ENCODE measurements at places on chromosomes 6 and 20.
A peak's percentile ranks its signal among the peaks of the same experiment; 100 is the strongest.

GRCh38 chr6:105977934-105978504 is 108.1 kb upstream of the PRDM1 start:
- no peak for DNase-seq

DNA sequence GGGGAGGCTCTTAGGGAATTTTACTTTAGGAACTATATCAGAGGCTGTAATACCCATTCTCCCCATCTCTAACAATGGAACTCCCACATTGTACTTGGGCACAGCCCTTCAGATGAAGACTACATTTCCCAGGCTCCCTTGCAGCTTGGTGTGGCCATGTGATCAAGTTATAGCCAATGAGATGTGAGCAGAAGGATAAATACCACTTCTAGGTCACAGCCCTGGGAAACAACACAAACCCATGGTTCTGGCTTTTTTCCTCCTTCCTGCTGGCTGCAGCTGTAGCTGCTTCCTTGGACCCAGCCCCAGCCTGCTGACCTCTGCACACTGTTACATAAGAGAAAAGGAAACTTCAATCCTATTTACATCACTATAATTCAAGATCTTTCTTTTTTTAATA is 445.9 kb upstream of the JARID2 start:
- DNase-seq, result peak; percentile 43

DNA sequence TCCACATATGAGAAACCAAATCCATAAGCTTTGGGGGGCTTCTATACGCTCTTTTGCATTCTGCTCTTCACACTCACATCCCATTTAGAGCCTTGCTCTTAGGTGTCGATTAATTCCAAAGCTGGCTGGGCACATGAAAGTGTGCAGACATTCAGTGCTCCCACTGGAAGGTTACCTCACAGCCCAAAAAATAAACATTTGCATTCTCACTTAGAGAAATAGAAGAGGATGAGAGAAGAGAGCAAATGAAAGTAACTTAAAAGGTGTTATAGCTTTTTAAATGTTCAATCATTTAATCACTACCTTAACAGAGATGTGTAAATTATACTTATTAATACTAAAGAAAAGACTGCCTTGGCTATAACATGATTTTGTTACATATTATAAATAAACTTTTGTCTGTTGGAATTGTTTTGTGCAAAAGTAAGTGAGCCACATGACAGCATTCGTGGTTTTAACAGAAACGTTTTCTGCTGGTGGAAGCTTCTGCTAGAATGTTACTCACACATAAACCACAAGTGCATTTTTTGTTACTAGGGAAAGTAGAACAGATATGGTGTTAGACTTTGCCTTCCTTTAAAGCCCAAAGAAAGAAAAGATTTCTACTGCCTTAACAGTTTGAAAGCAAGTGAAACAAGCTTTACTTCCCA is 116.7 kb downstream of the SIM1 start:
- no peak for DNase-seq

DNA sequence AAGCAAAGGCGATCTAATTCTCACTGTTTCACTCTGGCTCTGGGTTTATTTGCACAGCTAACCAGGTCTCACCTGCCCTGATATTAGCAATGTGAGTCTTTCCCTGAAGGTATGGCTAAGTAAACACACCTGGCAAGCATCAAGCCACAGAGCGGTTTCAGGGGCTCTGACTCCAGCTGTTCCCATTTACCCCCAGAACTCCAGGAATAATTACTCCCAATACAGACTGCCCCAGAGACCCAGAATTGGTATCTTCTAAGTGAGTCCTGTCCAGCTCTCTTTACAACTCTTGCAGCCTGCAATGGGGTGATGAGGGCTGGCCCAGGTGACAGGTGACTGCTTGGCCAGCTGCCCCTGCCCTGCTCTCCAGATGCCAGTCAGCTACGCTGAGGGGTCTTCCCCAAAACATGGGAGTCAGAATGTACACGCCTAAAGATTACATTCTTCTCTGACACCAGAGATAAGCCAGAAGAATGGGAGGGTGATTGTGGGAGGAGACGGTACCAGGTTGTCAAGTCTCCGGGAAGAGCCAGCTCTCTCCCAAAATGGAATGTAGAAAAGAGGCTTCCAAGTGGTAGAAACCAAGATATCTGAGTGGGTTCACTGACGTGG is 4.9 kb upstream of the LRRN4 start:
- no peak for DNase-seq

- DNase-seq, result no peak
These were observed 31.3 kb downstream of the TRMT6 start for GRCh38 chr20:5918856-5919625.

- no peak for DNase-seq
These were observed 16.1 kb downstream of the MYLK4 start for GRCh38 chr6:2734488-2735166.

DNA sequence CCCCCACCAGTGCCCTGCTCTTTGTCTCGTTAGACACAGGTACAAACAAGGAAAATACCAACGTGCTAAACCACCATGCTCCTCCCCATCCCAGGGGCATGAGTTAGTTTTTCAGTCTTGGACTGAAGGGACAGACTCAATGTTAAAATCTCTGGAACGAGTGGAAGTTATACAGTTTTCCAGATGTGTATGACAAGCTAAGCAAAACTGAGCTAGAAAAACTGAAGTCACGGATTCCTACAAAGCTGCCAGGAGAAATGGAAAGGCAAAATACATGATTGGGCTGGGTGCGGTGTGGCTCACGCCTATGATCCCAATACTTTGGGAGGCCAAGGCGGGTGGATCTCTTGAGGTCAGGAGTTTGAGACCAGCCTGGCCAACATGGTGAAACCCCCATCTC is 34.3 kb upstream of the QKI start:
- DNase-seq, result no peak

- no peak for DNase-seq
These were observed 46.2 kb downstream of the HACE1 start for GRCh38 chr6:104813552-104813951.

- DNase-seq, result no peak
These were observed 255.0 kb downstream of the DLL1 start for GRCh38 chr6:170035901-170036304.

- no peak for DNase-seq
These were observed 121.9 kb upstream of the AGPAT4 start for GRCh38 chr6:161395716-161396231.

- peak; percentile 68 for DNase-seq
These were observed 54.0 kb downstream of the TRAF3IP2 start for GRCh38 chr6:111551521-111552231.

DNA sequence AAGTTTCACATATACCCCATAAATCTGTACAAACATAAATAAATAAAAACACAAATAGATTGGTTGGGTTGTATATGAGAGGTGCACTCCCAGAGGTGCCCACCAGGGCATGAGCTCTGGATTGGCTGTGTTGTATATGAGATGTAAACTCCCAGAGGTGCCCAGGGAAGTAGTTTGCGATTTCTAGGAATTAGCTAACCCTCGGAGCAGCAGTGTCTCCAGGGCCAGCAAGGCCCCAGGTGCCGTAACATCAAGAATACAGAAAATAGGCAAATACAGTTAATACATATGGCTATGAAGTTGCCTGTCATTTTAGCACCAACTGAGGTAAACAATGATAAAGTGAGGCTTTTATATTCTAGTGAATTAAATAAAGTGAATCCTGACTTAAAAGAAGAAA is 5.4 kb upstream of the GINM1 start:
- DNase-seq, result no peak

- DNase-seq, result peak; percentile 71
These were observed 35.3 kb downstream of the FOXP4 start for GRCh38 chr6:41581381-41581991.

DNA sequence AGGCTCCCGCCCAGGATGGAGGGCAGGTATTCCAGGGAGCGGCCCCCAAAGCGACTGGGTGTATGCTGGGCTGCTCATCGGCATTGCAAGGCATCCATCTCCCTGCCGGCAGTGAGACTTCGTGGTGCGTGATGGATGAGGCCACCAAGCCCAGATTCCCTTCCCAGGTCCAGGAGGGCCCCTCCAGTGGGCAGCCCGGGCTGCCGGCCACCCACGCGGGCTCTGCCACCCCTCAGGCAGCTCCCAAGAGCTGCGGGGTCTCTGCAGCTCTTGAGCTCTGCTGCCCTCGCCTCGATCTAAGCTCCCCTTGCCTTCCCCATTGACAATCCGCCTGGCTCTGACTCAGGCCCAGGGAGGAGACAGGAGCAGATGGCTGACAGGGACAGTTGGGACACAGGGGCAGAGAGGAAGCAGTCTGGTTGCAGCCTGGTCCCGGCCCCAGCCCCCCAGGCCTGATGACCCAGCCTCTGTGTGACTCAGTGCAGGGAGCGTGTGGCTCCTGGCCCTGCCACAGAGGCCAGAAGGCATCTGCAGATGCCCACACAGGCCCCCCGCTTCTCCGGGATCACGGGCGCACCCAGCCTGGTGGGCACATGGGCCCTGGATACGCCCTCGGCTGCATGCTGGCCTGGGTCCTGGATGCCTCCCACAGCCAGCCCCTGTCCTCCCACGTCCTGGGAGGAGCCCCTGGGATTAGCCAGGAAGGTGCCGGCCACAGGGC is 33.0 kb downstream of the SLCO4A1 start:
- peak; percentile 62 for DNase-seq

DNA sequence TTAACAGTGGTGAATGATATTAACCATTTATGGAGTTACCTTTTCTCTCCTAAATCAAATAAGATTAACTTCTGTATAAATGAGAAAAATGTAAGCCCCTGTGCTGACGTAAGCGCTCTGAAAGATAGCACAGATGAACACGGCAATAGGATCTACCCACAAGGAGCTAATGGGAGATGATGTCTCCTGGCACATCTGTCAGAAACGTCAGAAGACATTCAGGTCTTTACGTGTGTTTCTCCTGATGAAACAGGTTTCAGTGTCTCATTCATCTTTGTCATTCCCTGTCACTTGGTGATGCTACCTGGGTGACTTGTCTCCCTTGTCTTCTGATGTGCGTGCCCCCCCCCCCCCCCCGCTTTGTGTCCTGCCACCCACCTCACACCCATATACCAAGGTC is 189.7 kb downstream of the DTNBP1 start:
- DNase-seq, result no peak

GRCh38 chr20:37915434-37915787 is 12.5 kb downstream of the VSTM2L start:
- no peak for DNase-seq

GRCh38 chr6:138638604-138639003 is 135.0 kb upstream of the CCDC28A start:
- no peak for DNase-seq

- DNase-seq, result no peak
These were observed 4.6 kb downstream of the MDC1 start for GRCh38 chr6:30712441-30712945.

DNA sequence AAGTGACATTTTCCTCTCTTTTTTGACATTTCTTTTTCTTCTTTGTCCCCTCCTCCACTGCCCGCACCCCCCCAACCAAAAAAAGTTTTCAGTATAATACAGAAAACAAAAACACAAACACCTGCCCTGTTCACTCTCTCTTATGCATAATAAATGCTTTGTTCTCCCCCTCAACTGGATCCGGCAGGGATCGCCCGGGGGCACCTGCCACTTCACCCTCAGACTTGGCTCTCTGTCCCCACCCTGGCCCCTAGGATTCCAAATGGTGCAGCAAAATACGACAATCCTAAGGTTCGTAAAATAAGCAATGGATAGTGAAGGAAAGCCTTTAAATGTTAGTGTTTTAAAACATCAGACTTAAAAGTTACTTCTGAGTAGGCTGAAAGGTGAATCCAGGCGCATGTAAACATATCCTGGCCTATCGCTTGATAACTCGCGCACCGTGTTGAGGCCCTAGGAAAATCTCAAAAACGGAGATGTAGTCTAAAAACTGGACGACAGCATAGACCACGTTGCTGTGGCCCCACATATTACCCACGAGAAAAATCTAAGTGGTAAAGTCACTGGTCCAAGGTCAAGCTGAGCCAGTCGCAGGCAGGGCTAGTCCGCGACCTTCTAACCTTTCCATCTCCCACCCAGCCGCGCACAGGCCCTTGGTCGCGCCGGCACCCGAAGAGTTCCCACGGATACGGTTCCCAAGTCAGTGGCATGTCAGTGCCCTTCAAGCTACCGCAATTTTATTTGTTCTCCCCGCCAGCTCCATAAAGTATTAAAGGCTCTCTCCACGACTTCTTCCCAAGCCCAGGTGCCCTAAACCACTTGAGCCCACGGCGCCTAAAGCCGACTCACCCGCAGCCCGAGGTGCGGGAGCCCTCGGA is 130.8 kb downstream of the OGFRL1 start:
- DNase-seq, result no peak

GRCh38 chr6:66662196-66662595 is 955.2 kb upstream of the EYS start:
- no peak for DNase-seq

GRCh38 chr6:162198925-162199324 is 528.6 kb downstream of the PRKN start:
- DNase-seq, result no peak

- DNase-seq, result no peak
These were observed 38.7 kb downstream of the RGS17 start for GRCh38 chr6:153092082-153093013.

DNA sequence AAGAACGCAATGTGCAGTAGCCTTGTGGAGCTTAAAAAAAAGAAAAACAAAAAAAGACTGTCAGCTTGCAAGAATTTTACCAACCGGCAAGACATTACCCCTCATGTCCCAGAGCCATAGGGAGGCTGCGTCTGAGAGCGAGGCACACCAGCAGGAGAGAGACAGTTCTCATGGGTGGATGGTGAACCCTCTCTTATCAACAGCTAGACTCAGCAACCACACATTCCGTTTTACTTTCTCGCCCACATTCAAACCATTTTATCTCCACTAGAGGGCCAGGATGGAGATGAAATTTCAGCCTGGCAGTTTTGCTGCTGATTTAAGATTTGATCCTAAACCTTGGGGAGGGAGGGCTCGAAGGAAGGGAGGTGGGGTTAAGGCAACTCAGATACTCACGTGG is 247.0 kb downstream of the ATXN1 start:
- DNase-seq, result no peak

DNA sequence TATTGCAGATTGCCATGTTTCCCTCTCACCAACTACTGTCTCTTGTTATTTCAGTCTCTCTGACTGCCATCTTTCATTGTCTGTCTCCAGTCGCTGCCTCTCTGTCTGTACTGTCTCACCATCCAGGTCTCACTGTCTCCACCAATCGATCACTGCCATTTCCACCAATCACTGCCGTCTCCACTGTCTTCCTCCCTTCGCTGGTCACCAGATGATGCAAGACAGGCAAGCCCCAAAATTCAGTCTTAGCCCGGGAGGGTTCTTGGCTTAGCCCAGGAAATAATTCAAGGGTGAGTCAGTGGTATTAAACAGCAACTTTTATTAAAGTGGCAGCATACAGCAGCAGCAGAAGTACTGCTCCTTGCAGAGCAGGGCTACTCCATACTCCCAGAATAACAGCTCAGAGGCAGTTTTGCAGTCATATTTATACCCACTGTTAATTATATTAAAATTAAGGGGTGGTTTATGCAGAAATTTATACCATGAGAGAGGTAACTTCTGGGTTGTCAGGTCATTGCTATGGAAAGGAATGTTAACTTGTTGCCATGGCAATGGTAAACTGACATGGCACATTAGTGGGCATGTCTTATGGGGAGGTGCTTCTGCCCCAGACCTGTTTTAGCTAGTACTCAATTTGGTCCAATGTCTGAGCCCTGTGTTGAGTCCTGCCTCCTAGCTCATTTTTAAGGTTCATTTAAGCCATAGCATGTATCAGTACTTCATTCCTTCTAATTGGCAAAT is 23.0 kb upstream of the ECHDC1 start:
- no peak for DNase-seq

Data from NCI-H524 treated with DMSO at 0.1 percent for 48 hours (cell line).